Activated CD4-positive, alpha-beta T cell treated with anti-CD3 and anti-CD28 coated beads, Interleukin-2, amount 50 U/mL, for 4 hours (primary cell): ENCODE measurements at places on chromosomes 1 and 21.

DNA sequence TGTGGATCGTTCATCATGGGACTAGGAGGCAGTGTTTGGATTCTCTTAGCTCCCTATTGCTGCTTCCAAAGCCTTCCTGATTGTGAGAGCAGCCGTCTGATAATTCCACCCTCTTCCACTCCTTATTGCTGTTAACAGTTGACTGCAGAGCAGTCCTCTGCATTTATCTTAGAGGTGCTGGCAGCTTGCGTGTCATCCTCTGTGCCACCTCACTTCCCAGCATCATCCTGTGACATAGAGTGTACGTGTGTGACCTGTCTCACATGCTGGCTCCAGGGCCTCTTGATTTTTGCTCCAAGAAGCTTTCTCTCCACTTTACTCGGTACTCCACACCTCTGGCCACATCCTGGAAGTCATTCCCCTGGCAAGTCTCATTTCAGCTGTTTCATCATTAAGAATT, 53.0 kb upstream of the DYNLT5 start:
- no peak for DNase-seq

DNA sequence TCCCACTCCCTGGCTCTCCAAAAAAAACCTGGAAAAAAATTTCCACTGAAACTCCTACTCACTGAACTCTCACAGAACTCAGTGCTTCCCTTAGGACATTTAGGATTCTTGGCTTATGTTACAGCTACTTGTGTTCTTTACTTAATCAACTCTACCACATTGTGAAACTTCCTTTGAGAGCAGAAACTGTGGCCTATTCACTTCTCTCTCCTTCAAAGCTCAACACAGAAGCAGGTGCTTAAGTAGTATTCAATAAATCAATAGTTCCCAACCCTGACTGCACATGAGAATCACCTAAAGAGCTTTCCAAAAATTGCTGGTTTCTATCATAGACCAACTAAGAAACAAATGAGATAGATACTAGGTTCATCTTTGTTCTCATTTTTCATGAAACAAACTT, 67.9 kb upstream of the DMRTA2 start:
- DNase-seq, result no peak

DNA sequence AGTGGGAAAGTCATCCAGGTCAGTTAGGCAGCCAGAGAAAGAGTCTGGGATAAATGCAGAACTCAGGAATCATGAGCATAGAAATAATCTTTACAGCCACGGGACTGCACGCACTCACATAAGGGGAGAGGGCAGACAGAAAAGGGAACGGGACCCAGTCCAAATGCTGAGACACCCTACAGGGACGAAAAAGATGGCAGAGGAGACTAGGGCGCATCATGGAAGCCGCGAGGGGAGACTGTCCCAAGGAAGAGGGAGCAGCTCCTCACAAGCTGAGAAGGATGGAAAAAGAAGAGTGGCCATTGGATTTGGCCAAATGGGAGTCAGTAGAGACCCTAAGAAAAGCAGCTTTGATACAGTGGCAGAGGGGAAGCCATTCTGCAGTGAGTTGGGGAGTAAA, 102.9 kb upstream of the TLR5 start:
- no peak for DNase-seq

DNA sequence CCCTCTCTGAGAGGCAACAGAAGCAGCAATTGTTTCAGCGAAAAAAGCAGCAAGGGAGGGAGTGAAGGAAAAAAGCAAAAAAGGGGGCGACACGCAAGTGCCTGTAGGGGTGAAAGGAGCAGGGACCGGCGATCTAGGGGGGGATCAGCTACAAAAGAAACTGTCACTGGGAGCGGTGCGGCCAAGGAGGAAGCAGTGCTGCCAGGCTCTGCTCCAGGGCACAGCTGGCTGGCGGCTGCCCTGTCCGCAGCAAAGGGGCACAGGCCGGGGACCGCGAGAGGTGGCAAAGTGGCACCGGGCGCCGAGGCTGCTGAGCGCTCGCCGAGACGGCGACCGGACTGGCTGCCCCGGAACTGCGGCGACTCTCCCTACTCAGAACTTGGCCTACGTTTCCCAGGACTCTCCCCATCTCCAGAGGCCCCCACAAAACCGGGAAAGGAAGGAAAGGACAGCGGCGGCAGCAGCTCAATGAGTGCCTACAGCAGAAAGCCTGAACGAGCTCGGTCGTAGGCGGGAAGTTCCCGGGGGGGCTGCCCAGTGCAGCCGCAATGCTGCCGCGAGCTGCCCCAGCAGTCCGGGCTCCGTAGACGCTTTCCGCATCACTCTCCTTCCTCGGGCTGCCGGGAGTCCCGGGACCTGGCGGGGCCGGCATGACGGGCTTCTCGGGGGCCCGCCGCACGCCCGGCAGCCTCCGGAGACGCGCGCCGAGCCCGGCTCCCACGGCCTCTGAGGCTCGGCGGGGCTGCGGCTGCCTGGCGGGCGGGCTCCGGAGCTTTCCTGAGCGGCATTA, 1.0 kb upstream of the CDKN2C start:
- peak; percentile 10 for DNase-seq

DNA sequence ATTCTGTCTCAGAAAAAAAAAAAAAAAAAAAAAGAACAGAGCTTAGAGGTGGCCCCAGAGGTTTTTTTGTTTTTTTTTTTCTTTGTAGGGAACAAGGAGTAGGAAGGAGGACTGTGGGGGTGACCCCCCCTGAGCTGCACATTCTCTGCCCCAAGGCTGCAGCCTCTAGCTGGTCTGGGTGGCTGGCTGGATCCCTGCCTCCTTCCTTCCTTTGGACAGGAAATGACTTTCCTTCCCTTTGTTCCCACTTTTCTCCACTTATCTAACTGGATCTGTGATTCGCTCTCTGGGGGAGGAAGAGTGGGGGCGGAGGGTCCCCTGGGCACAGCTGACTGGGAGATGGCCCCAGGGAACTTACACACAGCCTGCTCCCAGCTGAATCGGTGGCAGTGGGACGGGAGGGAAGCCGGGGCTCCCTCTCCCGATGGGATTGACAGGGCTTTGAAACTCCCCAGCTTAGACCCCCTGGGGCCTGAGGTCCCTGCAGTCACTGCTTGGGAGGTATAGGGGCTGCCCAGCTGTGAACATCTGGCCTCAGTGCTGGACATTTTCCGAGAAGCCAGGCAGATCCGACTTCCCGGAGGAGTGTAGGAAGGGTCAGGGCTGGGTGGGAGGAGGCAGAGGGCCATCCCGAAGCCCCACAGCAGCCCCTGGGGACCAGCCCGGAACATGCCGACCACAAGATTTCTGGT, 2.1 kb downstream of the FBLIM1 start:
- DNase-seq, result no peak

DNA sequence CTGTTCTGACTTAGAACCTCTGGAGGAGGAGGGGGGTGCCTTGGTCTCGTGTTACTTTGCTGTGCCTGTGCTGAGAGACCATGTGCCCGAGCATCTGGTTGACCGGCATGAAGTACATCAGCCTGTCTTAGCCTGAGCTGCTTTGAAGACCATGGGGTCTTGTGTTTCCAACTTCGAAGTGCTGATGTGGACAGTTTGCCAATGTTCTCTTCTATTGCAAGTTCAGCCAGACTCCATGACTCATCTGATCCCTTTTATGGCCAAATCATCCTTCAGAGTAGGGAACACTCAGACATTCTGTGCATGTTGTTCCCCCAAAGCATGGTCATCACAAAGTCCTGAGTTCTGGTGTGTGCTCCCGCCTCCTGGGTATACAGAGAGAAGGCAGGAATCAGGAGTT, 6.0 kb upstream of the PLA2G2C start:
- no peak for DNase-seq

- no peak for DNase-seq
These were observed 24.8 kb downstream of the F11R start for GRCh38 chr1:160996178-160996577.

DNA sequence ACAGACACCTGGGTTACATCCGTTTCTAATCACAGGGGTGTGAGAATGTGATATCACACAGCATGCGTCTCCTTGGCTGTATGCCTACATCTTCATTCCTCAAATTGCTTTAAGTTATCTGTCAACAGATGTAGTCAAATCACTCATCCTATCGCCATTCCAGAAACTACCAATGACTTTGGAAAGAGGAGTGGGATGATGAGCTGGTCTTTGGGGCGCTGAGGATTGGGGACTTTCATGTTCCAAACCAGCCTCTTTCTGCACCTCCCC, 104.8 kb downstream of the NAV1 start:
- DNase-seq, result no peak

- no peak for DNase-seq
These were observed 9.4 kb upstream of the PSRC1 start for GRCh38 chr1:109292364-109292763.

GRCh38 chr1:203675596-203676347, 49.1 kb downstream of the ATP2B4 start:
- no peak for DNase-seq

GRCh38 chr1:54291276-54292001, 91.5 kb downstream of the MRPL37 start:
- DNase-seq, result no peak

- no peak for DNase-seq
These were observed 54.9 kb downstream of the NVL start for GRCh38 chr1:224274970-224275626.

GRCh38 chr1:3170561-3171453, 101.8 kb downstream of the PRDM16 start:
- no peak for DNase-seq

DNA sequence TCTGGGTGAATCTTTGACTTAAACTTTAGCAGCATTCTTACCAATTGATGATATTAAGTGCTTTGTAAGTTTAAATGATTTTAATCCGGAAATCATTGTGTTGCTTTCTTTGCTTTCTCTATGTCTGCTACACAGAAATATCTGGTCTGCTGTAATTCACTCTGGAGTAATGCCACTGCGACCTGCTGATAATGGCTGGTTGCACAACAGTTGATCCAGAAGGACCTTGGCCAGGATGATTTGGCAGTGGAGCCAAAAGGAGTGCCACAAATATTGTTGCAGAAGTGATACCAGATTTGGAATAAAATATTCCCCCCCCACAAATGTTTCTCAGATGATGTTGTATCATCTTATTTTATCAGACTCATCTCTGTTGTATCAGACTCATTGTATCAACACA, 2063.9 kb downstream of the MRPL39 start:
- no peak for DNase-seq

DNA sequence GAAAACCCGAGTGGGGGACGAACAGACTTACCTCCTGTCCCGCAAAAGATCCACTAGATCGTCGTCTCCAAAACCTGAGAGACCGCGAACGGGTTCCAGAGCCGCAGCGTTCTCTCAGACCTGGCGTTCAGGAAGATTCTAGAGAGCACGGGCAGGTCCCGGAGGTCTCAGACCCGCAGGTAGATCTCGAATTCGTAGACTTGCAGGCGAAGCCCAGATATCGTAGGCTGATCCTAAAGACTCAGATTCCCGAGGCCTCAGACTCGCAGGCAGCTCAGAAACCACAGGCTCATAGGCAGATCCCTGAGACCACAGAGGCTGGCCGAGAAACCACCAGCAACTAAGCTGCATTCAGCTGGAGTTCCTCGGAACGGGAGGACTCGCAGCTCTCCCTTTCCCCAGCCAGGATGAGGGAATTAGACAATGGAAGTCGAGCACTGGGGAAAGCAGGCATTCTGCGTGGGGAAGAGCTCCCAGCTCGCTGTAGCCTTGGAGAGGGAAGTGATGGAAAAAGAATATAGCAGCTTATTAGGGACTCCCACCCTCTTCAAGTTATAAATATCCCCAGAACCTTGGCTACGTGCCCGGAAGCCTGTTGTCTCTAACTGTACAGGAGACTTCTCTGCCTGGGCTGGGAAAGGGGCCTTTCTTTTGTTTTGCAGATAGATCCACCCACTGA, at the start of gene ZNF436:
Gene ZNF436 (minus strand): TSS at position 502 of the 679 bp plus-strand sequence. CDS start 1,831 bp downstream, outside the sequence.
- peak; percentile 25 for DNase-seq

- DNase-seq, result no peak
These were observed 38.4 kb downstream of the SPEN start for GRCh38 chr1:15885701-15886610.

GRCh38 chr1:46643368-46643775, 24.8 kb downstream of the ATPAF1 start:
- DNase-seq, result no peak

- no peak for DNase-seq
These were observed 2.9 kb downstream of the TENT5C start for GRCh38 chr1:117608758-117609157.

DNA sequence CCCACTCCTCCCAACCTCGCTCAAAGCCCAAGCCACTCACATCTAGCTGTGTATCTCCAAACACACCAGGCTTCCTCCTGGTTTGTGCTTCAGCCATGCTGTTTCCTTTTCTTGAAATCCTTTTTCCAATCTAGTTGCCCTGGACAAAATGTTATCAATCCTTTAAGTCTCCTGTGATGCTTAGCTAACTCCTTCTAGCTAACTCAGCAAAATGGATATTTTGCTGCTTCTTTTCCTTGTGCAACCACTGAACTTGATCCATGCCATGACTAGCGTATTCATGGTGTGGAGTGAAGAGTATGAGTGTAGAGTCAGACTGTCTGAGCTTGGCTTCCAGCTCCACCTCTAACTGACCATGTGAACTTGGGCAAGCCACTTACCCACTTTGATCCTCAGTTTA, 33.9 kb upstream of the FAM78B start:
- no peak for DNase-seq

DNA sequence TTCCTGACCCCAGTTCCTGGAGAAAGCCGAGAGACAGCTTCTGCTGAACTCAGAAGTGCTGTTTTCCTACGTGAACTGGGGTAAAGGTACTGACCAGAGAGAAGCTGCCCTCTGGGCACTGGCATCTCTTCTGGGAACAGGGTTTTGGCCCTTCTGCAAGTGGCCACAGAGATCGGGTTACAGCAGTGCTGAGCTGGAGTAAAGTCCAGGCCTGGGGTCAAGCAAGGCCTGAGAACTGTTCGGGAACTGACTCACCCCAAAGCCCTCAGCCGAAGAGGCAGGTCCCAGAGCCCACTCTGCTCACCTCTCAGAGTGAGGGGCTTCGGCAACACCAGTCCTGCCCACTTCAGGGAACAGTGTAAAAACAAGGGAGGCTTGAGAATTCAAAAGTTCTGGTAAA, 177.2 kb upstream of the RUNX1 start:
- DNase-seq, result no peak

DNA sequence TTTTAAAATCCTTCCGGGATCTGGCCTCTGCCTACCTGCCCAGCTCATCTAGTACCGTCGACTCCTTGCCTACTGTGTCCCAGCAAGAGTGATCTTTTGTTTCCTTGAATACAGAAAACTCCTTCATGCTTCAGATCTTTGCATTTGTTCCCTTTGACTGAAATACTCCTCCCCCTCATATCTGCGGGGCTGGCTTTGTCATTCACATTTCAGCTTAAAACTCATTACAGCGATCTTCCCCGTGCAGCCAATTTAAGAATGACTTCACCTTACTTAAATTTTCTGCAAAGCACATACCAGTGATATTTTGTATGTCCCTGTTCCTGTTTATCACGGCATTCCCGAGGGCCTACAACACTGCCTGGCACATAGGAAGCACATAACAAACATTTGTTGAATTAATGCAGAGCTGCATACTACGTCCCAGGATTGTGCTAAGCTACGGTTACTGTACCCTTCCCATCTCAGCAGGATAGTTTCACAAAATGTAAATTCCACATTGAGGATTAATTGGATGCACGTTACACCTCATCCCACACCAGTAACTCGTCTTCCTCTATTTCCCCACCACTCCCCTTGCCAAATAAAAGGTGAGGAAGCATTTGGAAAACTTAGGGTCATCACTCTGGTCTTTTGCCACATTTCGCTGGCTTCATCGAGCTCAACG, 837 bp upstream of the DESI2 start:
- DNase-seq, result no peak

GRCh38 chr1:28136169-28136921, 40.1 kb downstream of the PTAFR start:
- no peak for DNase-seq
